NCI-H460 (cell line): ENCODE measurements at places on chromosomes 2 and 18. TPM values are rescaled to one million over a fixed set of nuclear protein-coding genes. Genes with fewer than 3 reads are reported as not detected.

DNA sequence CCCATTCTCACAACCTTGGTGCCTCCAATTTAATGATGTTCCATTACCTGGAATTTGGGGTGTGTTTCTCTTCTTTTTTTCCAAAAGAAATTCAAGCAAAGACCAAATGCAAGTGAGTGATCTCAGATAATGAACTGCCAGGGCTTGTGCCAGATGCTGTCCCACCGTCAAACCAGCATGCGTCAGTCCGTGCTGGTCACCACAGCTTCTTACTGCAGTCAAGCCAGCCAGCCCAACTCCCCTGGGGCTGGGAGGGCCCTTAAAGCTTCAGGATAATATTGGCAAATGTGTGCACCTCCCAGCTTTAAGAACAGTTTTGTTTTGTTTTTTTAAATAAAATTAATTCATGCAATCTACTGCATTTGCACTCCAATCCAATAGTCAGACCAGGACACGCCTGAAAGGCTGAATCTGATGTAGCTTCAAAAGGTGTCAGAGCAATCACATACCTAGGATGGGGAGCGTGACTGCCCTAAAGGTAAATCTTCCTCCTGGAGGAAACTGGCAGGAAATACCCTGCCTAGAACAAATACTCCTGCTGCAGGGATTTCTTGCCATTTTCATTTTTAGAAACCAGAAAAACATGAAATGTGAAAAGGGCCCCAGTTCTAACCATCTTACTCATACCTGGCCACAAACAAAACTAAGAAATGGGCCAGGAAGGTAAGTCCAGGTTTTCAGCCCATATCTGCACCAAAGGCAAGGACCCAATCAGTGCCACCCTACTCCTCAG, 26.8 kb upstream of the SP3 start:
- DNase-seq: no peak

DNA sequence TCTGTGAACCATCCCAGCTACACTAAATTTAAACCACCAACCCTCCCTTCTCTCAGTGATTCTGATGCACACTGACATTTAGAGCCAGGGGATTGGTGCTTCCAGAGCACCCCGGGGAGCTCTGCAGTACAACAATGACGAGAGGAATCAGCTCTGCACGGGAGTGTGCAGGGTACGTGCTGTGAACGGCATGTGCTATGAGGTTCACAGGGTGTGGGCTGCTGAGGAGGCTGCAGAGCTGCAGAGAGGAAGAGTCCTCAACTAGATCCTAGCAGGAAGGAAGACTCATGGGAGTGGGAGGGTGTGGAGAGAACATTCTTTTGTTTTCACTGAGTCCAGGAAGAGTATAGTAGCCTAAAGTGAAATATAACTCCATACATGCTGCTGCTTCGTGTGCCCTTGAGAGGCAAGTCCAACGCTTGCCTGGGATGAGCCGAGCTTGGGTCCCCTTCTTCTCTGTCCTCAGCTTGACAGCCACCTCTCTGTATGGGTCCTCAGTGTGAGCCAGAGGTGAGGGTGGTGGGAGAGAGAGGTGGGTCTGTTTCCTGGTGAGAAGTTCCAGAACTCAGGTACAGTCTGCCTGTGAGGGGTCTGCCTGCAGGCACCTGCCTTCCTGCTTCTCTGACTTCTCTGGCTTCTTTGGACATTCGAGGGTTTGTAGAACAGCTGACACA, 118.8 kb downstream of the CTIF start:
- DNase-seq: no peak

DNA sequence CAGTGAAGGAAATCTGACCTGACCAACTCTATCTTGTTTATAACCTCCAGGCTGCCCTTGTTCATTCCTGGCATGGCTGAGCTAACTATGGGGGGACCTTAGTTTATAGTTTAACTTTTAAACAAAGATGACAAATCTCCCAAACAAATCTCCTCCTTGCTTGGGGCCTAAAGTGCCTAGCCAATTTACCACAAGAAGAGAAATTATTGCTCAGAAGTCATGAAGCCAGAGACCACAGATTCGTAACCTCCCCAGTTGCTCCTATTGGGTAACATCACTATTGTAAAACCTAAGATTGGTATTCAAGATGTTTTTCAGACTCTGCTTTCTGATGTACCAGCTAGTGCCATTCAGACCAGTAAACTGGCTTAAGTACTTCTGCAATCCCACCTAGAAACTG, 649.4 kb upstream of the SLC8A1 start:
- no peak for DNase-seq

DNA sequence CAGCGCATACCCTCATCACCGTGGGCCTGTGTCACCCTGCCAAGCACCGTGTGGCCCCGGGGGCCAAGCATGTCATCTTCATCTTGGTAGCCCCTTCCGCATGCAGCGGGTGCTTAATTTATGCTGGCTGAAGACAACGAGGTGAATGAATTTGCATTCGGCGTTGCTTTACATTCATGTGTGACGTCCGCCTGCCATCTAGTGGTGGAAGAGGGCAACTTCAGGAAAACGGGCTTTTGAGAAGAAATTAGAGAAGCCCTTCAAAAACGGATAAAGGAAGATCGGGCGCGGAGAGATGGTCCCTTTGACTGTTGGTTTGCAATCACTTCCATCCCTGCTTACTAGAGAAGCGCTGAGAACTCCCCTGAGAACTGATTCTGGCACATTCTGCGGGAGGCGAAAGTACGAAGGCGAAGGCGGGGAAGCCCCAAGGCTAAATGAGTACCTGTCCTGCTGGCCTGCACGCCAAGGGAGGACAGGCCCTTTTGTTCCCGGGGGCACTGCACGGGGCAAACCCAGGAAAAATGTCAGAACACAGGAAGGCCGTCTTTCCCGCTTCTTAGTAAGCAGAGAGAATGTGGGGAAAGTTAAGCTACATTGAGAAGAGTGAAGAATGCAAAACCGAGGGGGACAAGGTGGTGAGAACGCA, 145.9 kb downstream of the ZNF516 start:
- DNase-seq: peak; percentile 56

DNA sequence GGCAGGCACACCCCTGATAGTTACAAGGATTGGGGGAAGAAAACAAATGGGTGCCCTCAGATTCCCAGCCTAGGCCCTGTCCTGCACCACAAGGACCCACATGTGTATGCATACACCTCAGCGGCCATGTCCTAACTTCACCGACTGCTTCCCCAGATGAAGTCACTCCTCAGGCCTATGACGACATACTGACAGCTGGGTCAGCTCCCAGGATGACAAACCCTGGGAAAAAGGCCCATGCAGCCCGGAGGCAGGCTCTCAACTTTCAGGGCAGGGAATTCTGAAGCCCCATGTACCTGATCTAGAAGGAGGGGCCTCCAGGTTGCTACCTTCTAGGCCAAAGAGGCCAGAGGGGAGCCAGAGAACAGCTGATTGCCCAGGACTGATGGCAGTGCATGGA, 11.0 kb upstream of the PLEKHM3 start:
- no peak for DNase-seq

- no peak for DNase-seq
Measured at GRCh38 chr18:10723496-10723895, 197.7 kb downstream of the NAPG start.

Gene LYPD6B
- 0.20 and 0.38 TPM in 2 replicates for total RNA-seq

DNA sequence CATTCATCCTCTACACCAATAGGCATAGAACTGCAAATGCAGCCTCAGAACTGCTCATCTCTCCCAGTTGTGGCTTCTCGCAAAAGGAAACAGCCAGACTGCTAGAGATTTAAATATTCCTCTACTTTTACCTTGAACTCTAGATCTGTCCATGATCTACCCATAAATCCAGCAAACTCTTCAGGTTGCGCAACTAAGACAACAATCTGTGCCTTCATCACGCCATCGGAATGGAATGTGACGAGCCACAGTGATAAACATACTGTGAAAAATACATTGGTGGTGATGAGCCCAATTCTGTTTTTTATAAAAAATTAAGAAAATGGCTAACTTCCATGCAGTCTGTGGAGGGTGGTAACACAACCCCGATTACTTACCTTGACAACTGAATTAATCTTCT, 626.7 kb downstream of the LRRTM4 start:
- peak; percentile 67 for DNase-seq

Gene ITPRIPL1
- total RNA-seq: 0.09 TPM in 1 of 2 replicates, not detected in the other

GRCh38 chr2:70686577-70687460, 81.2 kb downstream of the ADD2 start:
- peak; percentile 75 for DNase-seq

DNA sequence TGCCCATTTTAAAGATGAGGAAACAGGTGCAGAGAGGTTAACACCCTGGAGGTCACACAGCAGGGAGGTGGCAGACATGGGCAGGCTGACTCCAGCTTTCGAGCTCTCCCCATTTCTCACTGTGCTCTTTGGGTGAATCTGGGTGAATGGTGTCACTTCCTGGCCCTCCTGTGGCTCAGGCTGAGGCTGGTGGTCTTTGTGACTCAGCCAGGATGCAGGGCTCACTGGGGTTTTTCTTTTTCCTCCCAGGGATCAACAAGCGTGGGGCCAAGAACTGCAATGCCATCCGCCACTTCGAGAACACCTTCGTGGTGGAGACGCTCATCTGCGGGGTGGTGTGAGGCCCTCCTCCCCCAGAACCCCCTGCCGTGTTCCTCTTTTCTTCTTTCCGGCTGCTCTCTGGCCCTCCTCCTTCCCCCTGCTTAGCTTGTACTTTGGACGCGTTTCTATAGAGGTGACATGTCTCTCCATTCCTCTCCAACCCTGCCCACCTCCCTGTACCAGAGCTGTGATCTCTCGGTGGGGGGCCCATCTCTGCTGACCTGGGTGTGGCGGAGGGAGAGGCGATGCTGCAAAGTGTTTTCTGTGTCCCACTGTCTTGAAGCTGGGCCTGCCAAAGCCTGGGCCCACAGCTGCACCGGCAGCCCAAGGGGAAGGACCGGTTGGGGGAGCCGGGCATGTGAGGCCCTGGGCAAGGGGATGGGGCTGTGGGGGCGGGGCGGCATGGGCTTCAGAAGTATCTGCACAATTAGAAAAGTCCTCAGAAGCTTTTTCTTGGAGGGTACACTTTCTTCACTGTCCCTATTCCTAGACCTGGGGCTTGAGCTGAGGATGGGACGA, 13.2 kb downstream of the ITM2C start:
- no peak for DNase-seq

GRCh38 chr2:164905307-164905706, 50.0 kb downstream of the SLC38A11 start:
- DNase-seq: no peak

Gene DSG4
- not detected in 2 replicates for total RNA-seq

- DNase-seq: no peak
Measured at GRCh38 chr2:112518807-112519206, 23.5 kb upstream of the POLR1B start.

DNA sequence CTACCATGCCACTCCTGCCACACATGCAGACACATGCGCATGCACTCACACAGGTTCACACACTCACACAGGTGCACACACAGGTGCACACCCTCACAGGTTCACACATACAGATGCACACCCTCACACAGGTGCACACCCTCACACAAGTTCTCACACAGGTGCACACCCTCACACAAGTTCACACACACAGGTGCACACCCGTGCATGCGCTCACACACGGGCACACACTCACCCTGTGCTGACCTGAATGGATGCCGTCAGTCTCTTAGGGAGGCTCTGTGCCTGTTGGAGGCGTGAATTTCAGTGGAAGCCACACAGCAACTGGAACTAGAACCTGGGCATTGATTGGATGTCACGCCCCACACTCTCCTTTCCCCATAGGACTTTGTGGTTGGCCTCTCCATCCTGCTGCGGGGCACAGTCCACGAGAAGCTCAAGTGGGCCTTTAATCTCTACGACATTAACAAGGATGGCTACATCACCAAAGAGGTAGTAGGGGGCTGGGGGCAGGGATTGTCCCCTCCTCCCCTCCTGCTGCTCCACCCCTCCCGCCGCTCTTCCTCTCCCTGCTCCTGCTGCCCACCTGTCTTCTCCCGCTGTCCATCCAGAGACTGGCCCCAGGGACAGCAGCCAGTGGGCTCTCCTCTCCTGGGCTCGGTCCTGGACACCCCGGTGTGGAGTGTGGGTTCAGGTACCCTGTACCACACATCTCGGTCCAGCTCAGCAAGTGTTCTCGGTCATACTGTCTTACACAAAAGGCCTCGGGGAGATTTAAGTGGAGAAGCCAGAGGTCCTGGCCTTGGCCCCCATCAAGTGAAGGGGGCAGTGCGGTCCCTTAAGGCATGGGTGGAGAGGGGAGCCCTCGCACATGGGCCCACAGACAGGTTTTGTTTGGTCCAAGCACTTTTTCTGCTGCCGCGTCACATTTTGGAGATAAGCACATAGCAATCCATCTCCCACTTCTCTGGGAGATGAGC, 21.0 kb upstream of the FAHD2A start:
- DNase-seq: no peak

GRCh38 chr2:178732913-178733312, 74.3 kb downstream of the TTN start:
- DNase-seq: no peak

Gene G6PC2
- not detected in 2 replicates for total RNA-seq

GRCh38 chr2:115285416-115285815, 843.0 kb downstream of the DPP10 start:
- no peak for DNase-seq

- DNase-seq: no peak
Measured at GRCh38 chr2:170436077-170436943, 258.4 kb downstream of the MYO3B start.

Gene BCL2
- 12.2 and 12.3 TPM in 2 replicates for total RNA-seq

- no peak for DNase-seq
Measured at GRCh38 chr2:213537579-213537978, 253.3 kb downstream of the SPAG16 start.

Gene UPP2
- not detected in 2 replicates for total RNA-seq

GRCh38 chr2:200258881-200259576, 47.5 kb upstream of the SPATS2L start:
- no peak for DNase-seq

Gene PEX13
- total RNA-seq: 40.8 and 43.3 TPM in 2 replicates

DNA sequence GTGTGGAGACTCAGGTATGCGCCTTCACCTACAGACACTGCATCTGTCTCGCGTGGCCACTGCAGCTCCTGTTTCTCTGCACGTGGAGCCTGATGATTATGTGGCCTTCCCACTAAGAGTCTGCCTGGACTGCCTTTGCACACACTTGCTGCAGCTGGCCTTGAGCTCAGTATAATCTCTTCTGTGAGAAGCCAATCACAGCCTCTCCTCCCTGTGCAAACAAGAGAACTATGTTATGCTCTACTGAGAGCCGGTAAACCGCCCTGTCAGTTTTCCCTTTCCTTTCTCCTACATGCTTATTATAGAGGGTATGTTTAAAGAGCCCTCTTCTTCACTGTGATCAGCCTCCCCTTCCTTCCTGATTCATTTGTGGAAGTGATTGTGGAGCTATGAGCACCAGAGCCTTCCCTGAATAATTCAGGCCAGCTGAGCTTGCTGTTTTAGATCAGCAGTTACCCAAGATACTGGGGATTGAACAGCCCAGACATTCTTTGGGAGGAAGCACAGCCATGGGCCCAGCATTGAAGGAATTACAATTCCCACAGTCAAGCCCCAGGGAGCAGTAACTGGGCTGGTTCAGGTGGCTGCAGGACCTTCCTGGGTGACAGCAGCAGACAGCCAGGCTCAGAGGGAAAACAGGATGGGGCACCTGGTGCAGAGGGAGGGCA, 3.7 kb upstream of the TGFA start:
- no peak for DNase-seq

- no peak for DNase-seq
Measured at GRCh38 chr2:232419245-232420072, 12.8 kb downstream of the ALPG start.
